ENCODE measurements at places on chromosomes 16 and 17. TPM values are rescaled to one million over a fixed set of nuclear protein-coding genes. Genes with fewer than 3 reads are reported as not detected.

DNA sequence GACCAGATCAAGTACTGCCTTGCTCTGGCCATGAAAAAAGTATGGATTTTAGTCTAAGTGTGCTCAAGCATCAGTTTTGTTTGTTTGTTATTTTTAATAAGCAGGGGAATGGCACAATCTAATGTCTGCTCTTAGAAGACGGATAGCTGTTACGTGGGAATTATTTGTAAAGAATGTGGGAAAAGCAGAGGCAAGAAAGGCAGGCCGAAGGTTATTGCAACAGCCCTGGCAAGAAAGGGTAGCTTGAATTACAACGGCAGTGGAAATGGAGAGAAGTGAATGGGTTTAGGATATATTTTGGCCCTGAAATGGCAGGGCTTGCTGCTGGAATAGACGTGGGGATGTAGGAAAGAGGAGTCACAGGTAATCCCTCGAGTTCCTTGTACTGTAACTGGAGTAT, 987 bp upstream of the HASPIN start:
- no peak for DNase-seq

SMIM5 gene
- not detected for total RNA-seq

GRCh38 chr17:4919511-4920047, 12.5 kb upstream of the GP1BA start:
- DNase-seq = no peak

SOX15 gene
- total RNA-seq = 6.8 TPM

GRCh38 chr17:58534901-58535421, 20.5 kb upstream of the MTMR4 start:
- peak; percentile 30 for DNase-seq

DNA sequence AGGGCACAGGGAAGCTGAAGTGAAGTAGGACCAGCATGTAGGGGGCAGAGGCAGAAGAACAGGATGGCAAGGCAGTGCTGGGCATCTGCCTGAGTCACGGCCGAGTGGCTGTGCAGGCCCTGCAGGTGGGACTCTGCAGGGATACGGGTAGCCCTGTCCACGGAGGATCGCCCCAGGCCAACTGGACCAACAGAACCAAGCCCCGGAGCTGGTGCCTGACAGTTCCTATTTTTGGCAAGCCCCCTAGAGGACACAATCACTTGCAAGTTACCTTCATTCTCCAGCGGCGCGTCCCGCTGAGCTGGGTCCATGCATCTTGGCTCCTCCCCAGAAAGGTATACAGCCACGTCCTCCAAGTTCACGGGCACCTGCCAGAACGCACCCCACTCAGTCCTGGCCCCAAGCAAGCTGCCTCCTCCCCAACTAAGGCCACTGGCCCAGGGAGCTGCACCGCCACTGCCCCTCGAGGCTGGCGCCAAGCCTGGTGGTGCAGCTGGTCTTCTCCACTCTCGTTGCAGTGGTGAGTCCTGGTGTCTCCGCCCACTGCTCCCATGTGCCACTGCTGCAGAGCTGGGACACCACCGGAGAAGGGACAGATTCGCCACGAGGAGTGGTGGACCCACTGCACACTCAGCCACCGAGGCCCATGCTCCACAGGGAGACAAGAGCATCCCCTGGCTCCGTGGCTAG, 6.6 kb downstream of the ZNF500 start:
- no peak for DNase-seq

FAM171A2 gene
- total RNA-seq = 23.6 TPM

CLEC3A gene
- not detected for total RNA-seq

PRRT2 gene
- 6.2 TPM for total RNA-seq

DNA sequence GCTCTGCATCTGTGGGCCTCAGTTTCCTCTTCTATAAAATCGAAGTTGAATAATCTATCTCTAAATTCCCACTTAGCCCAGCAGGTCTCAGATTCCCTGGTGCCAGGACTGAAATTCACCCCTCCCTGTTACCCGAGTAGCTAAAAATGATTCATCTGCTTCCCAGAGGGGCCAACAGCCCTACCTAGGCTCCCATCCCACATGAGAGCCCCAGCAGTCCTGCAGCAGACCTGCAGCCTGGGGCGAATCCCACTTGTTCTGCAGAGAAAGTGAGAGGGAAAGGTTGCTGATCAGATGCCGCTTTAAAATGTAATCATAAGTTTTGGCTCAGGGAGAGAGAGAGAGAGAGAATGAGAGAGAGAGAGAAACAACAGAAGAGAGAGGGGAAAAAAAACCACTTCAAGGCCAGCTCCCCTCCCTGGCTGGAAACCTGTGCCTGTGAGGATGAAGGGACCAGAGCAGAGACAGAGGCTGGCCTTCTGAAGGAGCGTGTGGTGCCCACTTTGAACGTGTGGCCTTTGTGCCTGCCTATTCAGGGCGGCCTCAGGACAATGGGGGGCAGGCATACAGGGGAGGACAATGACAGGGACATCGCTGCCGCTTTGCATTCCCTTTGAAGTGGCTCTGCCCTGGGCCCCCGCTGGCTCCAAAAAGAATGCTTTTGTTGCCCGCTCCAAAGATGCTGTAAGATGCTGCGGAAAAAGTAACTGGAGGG, 85.2 kb upstream of the NKD1 start:
- DNase-seq = no peak

GRCh38 chr17:36034127-36034526, 16.4 kb upstream of the CCL23 start:
- no peak for DNase-seq

DNA sequence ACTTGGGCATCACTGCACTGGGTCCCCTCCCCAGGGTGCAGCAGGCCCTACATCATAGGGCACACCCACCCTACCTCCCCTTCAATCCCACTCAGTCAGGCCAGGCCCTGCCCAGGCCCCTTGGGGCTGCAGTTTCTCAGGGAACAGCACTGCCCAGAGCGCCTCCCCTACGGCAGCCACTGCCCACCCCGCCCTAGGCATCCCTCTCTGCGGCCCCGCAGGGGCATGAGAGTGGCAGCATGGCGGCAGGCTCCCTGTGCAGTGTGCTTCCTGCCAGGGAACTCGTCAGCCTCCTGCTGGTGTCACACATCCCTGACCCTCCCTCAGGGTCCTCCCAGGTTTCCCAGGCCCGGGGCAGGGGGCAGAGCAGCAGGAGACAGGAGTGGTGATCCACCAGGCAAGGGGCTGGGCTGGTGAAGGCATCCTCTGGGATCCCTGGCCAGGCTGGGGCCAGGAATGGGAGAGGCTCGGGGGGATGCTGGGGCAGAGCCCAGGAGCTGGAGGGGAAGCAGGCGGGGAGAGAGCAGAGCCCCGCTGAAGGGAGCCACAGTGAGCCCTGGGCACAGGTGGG, 16.2 kb upstream of the BAHCC1 start:
- no peak for DNase-seq

- DNase-seq = no peak
These were observed 12.9 kb downstream of the IL21R start for GRCh38 chr16:27414788-27415431.

DNA sequence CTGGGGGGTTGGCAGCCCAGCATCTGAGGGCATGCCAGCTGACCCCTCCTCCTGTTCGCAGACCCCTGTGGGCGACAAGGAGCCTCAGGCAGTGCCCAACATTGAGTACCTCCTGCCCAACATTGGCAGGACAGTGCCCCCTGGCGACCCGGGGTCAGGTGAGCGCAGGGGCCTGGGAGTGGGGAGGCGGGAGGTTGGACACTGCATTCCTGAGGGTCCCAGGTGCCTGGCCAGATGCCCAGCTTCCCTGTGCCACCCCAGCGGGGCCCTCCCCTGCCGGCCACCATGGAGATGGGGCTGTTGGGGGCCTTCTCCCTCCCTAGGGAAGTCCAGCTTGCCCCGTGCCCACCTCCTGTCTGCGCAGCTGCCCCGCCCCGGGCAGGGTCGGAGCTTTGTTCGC, 70.1 kb downstream of the ARHGAP23 start:
- DNase-seq = no peak

DNA sequence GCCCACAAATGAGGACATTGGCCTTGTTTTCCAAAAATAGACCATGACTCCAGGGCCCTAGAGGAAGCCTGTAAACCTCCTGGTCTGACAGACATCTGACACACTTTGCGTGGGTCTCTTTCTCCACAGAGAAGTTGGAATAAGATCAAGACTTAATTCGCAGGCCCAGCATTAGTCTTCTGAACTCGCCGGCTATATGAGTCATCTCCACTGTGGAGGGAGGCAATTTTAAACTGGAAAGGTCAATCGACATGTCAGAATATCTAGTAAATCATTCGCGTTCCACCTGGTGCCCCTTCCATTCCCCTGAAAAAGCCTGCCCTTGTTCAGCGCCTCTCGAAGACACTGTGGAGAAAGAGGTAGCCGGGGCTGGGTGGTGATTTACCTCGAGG, 140.1 kb downstream of the CLEC16A start:
- DNase-seq = no peak

GRCh38 chr17:8084250-8084649, 3.3 kb downstream of the ALOX12B start:
- DNase-seq = no peak

DNA sequence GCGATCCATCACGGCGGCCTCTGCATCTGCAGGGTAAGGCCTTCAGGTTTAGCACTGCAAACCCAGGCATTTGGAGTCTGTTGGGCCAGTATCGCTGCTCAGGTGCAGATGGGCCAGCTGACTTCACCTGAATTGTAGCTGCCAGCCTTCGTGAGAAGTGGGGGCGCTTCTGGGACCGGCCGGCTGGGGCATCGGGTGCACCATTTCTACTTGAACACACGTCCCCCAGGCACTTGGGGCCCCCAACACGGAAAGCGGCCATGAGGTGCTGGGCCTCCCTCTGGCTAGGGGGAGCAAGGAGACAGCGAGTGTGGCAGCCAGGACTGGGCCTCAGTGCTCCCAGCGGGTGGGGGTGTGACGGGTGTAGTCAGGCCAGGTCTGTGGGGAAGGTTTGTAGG, 767.6 kb downstream of the KCNJ18 start:
- no peak for DNase-seq

DNA sequence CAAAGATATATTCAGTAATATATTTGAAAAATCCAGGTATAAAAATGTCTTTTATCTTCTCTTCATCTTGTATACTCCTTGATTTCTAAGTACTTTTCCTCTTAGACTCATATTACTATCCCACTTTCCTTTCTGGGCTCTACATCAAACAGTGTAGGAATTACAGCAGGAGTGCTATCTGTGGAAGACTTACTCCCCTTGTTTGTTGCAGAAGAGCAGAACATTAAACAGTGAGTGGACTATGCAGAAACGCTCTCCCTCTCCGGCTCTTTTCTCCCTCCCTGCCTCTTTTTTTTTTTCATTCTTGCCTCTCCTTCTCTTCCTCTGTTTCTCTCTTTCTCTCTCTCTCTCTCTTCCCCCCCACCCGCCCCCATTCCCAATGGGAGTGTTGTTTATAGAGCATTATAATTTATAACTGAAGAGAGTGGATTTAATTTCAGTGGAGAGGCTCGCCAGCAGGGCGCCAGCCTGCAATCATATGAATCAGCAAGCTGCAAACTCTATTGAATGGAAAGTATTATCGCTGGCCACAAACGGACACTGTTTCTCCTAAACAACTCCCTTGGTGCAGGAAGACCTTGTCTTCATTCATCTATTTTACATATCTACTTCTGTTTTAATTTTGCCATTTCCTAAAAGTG, 242.3 kb upstream of the TBX2 start:
- DNase-seq = no peak

GRCh38 chr16:9911231-9911630, 271.0 kb downstream of the GRIN2A start:
- DNase-seq = no peak

DNA sequence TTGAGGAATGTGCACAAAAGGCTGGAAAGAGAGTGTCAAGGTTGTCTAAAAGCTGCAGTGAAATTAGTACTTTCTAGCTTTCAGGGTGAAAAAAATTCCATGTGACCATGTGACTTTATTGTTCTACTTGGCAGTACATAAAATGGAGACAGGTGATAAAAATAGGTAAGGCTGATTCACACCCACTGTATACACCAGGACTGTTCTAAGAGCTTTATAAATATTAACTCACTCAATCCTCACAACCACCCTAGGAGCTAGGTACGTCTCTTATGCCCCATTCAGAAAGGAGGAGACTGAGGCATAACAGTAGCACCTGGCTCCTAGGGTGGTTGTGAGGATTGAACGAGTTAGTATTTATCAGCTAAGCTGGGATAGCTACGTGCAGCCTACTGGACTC, 28.2 kb upstream of the DNAH17 start:
- no peak for DNase-seq

DNA sequence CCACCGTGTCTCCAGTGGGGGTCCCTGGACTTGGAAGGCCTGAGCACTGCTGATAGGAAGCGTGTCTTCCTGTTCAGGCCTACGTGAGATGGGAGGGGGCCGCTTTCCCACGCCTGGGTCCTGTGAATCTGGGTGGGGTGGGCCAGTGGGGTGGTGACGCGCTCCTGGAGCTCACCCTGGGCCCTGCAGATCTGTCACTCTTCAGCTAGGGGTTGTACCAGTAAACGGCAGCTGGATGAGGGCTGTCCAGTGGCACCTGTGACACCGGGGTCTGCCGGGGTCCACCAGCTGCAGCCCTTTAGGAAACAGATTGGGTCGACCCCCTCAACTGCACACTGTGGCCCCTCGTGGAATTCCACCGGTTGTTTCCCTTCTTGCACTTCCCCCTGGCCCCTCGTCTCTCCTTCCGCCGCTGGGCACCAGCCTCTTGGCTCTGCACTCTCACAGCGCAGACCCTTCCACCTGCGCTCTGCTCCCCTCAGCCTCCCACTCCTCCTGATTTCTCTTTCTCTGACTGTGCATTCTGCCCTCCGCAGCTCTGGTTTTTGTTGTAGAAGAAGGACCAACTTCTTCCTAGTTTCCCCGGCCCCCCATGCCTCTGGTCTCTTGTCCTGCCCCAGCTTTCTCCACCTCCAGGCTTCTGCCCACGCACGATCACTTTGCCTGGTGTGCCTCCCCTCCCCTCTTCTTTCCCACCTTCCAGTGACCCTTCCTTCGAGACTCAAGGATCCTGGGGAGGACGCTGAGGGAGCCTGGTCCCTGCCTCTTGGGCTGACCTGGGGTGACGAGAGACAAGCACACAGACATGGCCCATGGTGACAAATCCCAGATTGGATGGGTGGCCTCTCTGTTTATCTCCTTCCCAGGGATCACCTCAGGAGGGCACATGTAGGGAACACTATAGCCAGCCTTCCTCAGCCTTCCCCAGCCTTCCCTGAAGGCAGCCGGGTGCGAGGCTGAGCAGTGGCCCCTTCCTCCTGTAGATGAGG, 4.8 kb downstream of the MRC2 start:
- no peak for DNase-seq

DNA sequence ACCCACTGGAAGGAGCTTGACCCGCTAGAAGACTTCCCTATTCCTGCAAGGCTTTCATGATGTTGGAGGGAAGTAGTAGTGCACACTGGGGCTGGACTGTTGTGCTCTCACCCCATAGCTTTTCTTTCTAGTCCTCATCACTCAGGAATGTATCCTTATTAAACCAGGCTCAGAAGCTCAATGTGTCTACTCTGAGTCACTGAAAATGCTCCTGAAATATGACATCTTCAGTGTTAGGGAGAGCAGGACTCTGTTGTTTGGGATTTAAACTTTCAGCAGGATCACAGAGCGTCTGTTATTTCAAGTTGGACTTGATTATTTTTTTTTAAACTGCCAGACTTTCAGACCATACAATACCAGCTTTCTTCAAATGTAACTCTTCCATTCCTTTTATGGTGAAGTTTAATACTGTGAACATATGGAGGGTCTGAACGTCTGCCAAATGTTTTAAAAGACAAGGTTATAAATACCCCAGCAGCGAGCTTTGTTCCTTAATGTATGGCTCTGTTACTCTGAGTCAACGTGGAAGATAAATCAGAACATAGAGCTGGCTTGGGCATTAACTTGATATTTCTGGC, 257.5 kb downstream of the CDH11 start:
- no peak for DNase-seq

Data from G401 (cell line).